ENCODE measurements at places on chromosomes 13 and 19. TPM values are rescaled to one million over a fixed set of nuclear protein-coding genes. Genes with fewer than 3 reads are reported as not detected.

GRCh38 chr19:49084206-49085019 lies 838 bp upstream of the SNRNP70 start:
- DNase-seq, result no peak

GRCh38 chr19:7923295-7924191 lies 2.4 kb downstream of the CTXN1 start:
- DNase-seq, result peak; percentile 72

The ZNF708 gene
- total RNA-seq, result 16.5 TPM

GRCh38 chr19:8526345-8527091 lies 12.6 kb upstream of the ZNF414 start:
- peak; percentile 96 for DNase-seq

GRCh38 chr13:62625214-62625881 lies 1209.7 kb upstream of the PCDH20 start:
- no peak for DNase-seq

The DHDH gene
- total RNA-seq, result 0.60 TPM

GRCh38 chr13:42991898-42992763 lies at the start of gene EPSTI1:
Gene EPSTI1 (minus strand): TSS chr13:42992241. CDS start chr13:42992165, 76 bp downstream.
- DNase-seq, result peak; percentile 69

DNA sequence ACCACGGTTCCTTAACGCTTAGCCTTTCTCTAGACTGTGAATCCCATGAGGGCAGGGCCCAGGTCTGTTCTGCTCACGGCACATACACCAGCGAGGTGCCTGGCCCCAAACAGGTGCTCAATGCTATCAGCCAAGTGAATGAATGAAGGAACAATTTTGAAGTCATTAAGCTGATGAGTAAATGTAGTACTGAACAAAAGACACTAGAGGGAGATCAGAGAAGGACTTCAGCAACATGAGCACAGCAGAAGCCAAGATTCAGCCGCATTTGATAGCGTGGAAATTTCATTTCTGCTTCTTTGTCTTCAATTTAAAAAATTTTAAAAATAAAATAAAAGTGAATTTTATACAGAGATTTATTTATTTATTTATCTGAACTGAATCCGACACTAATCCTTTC lies 20.1 kb upstream of the MYO16 start:
- no peak for DNase-seq

DNA sequence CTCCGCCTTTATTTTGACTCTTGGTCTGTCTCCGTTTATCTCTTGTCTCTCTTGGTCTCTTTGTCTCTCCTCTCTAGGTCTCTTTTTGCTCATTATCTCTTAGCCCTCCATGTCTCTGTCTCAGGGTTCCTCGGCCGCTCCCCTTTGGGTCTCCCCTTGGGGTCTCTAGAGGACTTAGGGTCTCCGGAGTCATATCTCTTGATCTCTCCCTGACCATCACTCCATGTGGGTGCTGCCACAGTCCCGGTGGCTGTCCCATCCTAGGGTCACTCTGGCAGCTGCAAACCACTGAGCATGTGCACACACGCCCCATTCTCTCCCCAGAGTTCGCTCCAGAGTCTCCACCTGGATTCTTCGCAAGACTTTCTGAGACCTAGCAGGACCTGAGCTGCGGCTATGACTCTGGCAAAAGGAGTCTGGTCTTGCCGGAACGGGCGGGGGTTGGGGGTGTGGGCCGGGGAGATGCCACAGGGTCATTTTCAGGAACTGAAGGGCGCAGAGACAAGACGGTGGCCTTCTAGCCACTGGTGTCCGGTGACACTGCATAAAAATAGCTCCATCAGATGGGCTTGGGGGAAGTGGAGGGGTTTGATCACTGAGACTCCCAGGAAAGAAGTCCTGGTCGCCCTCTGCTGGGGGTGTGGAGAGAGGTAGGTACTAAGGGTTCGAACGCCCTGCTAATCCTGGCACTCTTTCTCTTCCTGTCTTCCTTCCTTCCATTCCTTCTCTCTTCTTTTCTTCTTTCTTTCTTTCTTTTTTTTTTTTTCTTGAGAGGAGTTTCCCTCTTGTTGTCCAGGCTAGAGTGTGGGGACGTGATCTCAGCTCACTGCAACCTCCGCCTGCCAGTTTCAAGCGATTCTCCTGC lies 1.2 kb upstream of the KCNA7 start:
- no peak for DNase-seq

- DNase-seq, result no peak
Observed at GRCh38 chr13:49108196-49108595, 111.9 kb upstream of the MLNR start.

DNA sequence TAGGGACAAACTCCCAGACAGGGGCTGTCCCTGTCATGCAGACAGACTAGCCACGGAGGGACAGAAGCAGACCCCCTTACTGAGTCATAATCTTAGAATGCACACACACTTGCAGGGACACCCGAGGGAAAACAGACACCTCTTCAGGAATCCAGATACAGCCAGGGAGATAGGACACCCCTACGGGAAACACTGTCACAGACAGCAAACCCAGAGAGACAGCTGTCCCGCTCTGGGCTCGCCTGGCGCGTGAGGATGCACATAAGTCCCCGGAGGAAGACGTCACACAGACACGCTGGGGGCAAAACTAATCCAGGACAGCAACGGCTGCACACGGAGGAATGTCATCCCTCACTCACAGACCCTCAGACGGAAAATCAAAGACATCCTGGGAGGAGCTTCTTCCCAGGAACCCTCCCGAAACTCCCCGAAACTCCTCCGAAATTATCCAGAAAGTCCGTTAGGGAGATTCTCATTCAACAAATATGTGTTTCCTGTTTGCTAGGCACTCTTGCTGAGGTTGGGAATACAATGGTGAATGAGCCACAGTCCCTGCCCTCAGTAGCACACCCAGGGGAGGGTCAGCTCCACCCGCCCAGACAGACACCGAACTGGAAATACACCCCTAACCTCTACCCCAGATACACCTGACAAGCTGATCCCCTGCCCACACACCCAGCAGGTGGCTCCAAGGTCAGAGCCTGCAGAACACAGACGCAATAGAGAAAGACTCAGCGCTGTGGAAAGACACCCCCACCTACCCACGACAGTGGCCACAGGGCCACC lies 15.2 kb upstream of the TOMM40 start:
- no peak for DNase-seq

DNA sequence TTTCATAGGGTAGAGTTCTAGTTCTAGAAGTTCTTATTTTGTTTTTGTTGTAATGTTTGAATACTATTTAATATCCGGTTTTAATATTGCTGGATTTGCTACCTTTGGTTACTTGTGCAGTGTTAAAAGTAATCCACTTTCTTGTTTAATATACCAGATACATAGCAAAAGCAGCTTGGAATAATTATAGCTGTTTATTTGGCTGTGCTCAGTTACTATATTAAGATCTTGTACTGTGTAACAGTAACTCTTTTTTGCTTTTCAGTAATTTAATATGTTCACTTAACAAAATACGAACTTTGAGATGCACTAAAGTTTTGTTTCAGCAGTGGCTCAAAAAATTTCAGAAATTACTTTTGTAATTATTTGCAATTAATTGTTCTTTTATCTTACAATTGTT lies 50.9 kb downstream of the AKAP11 start:
- no peak for DNase-seq

The LGALS14 gene
- total RNA-seq, result not detected

The PDE4C gene
- total RNA-seq, result 2.0 TPM
